Right lobe of liver (tissue), 6 donors: ENCODE measurements at places on chromosomes 7 and 10.

DNA sequence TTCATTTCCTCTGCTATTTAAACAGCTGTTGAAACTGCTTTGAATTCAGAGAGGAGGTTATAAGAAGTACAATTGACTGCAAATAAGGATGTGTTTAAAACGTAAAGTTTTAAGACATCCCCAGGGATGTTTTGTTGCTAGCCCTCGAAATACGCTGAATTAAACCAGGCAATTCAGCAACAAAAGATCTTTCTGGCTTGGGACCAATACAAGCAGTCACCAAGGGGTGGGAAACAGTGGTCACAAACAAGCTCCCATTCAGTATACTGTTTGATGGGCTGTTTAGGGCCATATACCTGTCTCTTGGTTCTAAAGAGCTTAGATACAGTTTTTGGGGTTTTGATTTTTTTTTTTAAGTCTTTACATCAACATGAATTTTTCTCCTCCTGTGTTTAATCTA is 446.3 kb upstream of the POT1 start:
- no peaks in the 10 kb centered on the region for H3K27me3 ChIP-seq
- no peaks in the 10 kb centered on the region for H3K36me3 ChIP-seq
- DNase-seq: no peak
- H3K4me1 ChIP-seq: no peaks in the 10 kb centered on the region
- no peak overlapping the region for H3K27ac ChIP-seq

- H3K36me3 ChIP-seq: no peaks in the 10 kb centered on the region
- no peak for DNase-seq
- peaks cover under 1% of the 10 kb centered on the region for H3K4me1 ChIP-seq
- no peaks in the 10 kb centered on the region for H3K27me3 ChIP-seq
- H3K27ac ChIP-seq: no peak overlapping the region
These were observed 12.3 kb downstream of the CISD1 start for GRCh38 chr10:58281092-58281752.

DNA sequence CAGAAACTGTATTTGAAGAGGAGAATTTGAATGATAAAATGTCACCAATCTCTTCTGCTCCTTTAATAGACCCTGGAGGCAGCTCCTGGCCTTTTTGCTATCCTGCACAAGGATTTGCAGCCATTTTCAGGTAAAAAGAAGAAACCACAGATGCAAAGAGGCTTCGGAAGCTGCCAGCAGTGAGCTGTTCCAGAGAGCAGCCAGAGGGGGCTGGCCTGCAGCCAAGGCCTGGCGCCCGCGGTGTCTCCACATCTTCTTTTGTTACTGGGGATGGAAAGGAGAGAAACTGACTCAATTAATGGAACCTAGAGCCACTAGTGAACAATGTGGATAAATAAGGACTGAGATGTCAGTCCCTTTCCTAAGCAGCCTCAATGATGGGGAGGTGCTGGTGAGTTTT is 23.9 kb upstream of the GPR26 start:
- H3K36me3 ChIP-seq: no peaks in the 10 kb centered on the region
- no peaks in the 10 kb centered on the region for H3K27me3 ChIP-seq
- H3K4me1 ChIP-seq: no peaks in the 10 kb centered on the region
- no peak overlapping the region for H3K4me3 ChIP-seq
- no peak for DNase-seq
- H3K27ac ChIP-seq: no peak overlapping the region

DNA sequence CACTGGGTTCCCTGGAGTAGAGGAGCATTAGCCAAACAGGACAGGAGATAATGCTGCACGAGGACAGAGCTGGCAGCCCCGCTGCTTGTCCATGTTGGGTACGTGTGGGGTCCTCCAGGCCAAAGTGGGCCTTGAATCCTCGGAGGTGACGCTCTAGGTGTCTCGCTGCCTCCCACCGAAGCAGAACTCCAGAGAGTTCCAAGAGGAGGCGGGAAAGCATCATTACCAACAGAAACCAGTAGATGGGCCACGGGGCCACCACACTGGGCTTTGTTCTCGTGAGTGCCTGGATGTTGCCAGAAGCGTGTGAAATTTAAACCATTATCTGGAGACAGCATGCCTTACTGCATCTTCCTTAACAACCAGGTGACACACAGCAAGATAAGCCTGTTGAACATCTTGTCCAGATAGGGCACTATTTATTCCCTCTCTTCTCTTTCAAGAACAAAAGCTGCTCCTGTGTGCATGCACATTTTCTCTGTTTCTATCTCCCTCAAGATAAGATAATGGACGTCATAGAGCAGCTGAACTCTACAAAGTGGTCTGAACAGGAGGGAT is 56.8 kb downstream of the TNS3 start:
- H3K36me3 ChIP-seq: peaks cover 8% of the 10 kb centered on the region
- H3K27me3 ChIP-seq: no peaks in the 10 kb centered on the region
- no peak overlapping the region for H3K27ac ChIP-seq
- H3K4me1 ChIP-seq: no peaks in the 10 kb centered on the region

- peaks cover 6% of the 10 kb centered on the region for H3K27me3 ChIP-seq
- H3K36me3 ChIP-seq: no peaks in the 10 kb centered on the region
- peak; percentile 53 for DNase-seq
- peak within 1 kb of the TSS; percentile 51 for H3K4me3 ChIP-seq
These were observed at the start of gene BMPER for GRCh38 chr7:33905389-33906032. Gene BMPER, plus strand, starts transcription at chr7:33905539. Its CDS starts 75 bp downstream, at chr7:33905614.

DNA sequence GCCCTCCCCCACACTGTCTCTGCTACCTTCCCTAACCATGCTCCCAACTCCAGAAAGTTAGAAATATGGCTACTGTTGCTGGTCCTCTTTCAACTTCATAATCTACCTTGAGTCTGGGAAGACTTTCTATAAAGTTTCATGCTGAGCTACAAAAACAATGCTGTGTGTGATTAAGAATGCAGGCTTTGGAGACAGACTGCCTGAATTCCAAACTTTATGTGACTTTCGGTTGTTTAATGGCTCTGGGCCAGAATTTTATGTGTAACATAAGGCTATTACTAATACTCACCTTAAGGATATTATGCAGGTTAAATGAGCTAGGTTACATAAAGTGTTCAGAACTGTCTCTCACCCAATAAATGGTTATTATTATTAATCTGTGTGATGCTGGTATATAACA is 19.1 kb downstream of the BET1 start:
- no peak overlapping the region for H3K4me3 ChIP-seq
- DNase-seq: no peak
- H3K4me1 ChIP-seq: no peaks in the 10 kb centered on the region
- no peak overlapping the region for H3K27ac ChIP-seq

DNA sequence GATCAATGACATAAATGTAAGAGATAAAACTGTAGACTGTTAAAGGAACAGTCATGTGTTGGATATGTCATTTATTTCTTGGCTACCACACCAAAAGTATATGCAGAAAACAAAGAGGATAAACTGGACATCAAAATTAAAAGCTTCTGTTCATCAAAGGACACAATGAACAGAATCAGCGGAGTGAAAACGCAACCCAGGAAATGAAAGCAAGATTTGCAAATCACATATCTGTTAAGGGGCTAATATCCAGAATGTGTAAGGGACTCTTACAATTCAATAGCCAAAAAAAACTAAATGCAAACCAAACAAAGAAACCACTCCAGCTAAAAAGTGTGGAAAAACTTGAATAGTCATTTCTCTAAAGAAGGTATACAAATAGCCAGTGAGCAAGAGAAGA is 164.3 kb downstream of the ZMYND11 start:
- H3K27ac ChIP-seq: no peak overlapping the region
- no peaks in the 10 kb centered on the region for H3K36me3 ChIP-seq
- no peak overlapping the region for H3K4me3 ChIP-seq
- no peaks in the 10 kb centered on the region for H3K4me1 ChIP-seq

DNA sequence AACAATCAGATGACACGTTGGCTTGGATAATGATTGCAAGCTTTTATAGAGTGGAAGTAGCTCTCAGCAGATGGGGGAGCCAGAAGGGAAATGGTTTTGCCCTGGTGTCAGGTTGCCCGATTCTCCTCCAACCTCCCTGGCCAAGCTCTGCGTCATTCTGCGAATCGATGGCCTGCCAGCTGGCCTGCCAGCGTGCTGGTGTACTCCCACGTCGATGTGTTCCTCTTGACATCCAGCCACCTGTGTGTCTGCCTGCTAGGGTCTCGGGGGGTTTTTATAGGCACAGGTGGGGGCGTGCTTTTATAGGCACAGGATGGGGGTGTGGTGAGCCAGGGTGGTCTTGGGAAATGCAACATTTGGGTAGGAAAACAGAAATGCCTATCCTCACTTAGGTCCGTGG is 4.6 kb downstream of the NET1 start:
- no peak for DNase-seq
- no peaks in the 10 kb centered on the region for H3K27me3 ChIP-seq
- H3K4me1 ChIP-seq: peaks cover 7% of the 10 kb centered on the region

- H3K27me3 ChIP-seq: no peaks in the 10 kb centered on the region
- H3K4me3 ChIP-seq: peak overlapping the region; percentile 89
- DNase-seq: peak; percentile 57
- H3K36me3 ChIP-seq: peaks cover 4% of the 10 kb centered on the region
- peak overlapping the region; percentile 99 for H3K27ac ChIP-seq
These were observed 547 bp downstream of the DDIT4 start for GRCh38 chr10:72274213-72274729.

- H3K27me3 ChIP-seq: no peaks in the 10 kb centered on the region
- no peak for DNase-seq
- peak overlapping the region; percentile 24 for H3K27ac ChIP-seq
- no peaks in the 10 kb centered on the region for H3K36me3 ChIP-seq
- H3K4me1 ChIP-seq: peaks cover 33% of the 10 kb centered on the region
- H3K4me3 ChIP-seq: no peak overlapping the region
These were observed 355.6 kb downstream of the RNLS start for GRCh38 chr10:88227342-88228018.

DNA sequence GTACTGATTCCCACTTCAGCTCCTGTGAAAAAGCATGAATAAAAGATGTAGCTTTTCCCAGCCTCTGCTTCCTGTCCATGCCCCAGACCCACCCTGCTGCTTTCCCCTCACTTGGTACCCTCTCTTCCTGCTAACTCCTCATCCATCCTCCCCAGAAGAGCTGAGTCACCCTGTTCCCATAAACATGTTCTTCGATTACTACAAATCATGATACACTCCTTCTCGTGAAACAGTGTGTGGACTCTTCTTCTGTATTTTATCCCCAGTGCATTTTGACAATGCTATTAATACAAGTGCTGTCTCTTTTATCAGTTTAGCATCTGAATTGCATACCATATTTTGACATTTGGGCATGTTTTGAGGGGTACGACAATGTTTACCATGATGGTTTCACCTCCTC is 45.8 kb upstream of the SORBS1 start:
- no peaks in the 10 kb centered on the region for H3K36me3 ChIP-seq
- no peak for DNase-seq
- H3K27me3 ChIP-seq: no peaks in the 10 kb centered on the region
- H3K27ac ChIP-seq: no peak overlapping the region
- no peaks in the 10 kb centered on the region for H3K4me1 ChIP-seq
- no peak overlapping the region for H3K4me3 ChIP-seq

- DNase-seq: no peak
- H3K27ac ChIP-seq: no peak overlapping the region
- H3K4me3 ChIP-seq: no peak overlapping the region
These were observed 108.3 kb downstream of the MAPK8 start for GRCh38 chr10:48414778-48415177.

DNA sequence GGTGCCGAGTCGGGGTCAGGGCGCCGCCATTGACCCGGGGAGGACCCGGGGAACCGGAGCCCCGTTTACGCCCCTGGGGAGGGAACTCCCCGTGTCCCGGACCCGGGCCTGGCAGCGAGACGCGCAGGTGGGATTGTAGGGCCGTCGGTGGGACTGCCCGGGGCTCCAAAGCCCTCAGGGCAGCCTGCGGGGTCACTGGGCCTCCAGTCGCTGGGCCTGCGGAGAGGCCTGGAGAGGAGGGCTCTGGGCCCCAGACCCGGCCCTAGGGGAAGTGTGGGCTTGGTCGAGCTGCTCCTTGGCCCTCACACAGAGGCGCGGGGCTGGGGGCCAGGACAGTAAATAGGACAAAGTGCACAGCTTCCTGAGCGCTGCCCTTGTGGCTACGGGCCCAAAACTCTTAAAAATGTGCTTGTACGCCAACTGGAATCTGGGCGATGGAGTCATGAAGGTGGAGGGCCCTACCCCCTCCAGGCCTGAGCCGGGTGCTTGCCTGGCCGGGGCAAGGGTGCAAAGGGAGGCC is 657 bp downstream of the ECHDC3 start:
- DNase-seq: peak; percentile 89
- H3K4me1 ChIP-seq: no peaks in the 10 kb centered on the region
- H3K36me3 ChIP-seq: no peaks in the 10 kb centered on the region
- peak overlapping the region; percentile 74 for H3K27ac ChIP-seq
- H3K4me3 ChIP-seq: peak overlapping the region; percentile 66

DNA sequence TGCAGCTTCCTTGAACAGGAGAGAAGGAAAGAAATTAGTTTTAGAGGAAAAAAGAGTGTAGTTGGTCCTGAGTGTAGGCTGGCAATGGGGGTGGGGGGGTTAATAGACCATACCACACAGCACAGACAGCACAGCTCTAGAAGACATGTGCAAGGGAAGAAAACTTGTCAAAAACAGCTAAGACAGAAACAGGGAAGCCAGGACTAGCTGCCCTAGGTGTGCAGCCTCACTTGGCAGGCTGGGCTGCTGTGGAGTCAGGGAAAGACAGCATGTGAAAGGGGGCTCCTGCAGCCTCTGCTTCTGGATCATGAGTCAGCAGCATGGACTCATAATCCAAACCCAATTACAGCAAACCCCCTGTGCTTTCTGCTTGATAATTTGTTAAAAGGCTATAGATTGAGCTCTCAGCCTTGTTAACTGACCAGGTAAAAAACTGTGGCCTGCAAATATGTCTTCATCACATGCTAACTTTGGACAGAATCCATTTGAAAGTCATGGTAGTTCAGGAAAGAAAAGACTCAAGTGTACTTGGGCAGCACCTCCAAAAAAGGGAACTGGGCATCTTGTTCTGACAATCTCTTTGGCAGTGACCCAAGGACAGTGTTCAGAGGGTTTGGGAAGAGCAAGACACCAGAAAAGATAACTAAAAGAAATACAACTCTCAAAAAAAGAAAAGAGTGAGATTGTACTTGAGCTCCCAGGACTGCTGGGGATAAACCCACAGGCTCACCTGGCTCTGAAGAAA is 142.2 kb upstream of the VWC2 start:
- H3K4me1 ChIP-seq: no peaks in the 10 kb centered on the region
- no peak overlapping the region for H3K4me3 ChIP-seq
- H3K27ac ChIP-seq: no peak overlapping the region
- H3K27me3 ChIP-seq: no peaks in the 10 kb centered on the region

- H3K4me3 ChIP-seq: no peak overlapping the region
- H3K4me1 ChIP-seq: no peaks in the 10 kb centered on the region
- H3K27me3 ChIP-seq: no peaks in the 10 kb centered on the region
- H3K36me3 ChIP-seq: no peaks in the 10 kb centered on the region
- no peak for DNase-seq
- no peak overlapping the region for H3K27ac ChIP-seq
These were observed 27.3 kb downstream of the BAMBI start for GRCh38 chr10:28704464-28705161.

DNA sequence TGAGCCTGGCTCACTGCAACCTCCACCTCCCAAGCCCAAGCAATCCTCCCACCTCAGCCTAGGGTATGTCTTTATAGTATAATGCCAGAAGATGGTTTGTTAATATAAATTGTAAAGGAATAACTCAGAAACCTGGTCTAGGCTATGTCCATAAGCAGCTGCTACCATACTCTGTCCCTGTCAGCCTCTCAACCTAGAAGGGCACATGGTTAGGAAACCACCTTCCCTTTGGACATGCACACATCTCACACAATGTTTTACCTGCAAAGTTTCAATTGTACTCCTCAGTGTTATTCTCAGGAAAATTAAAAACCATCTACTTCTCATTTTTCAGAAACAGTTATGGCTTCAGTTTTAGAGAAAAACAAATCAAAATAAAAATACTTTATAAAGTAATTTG is 40.1 kb downstream of the ARHGAP21 start:
- H3K27me3 ChIP-seq: no peaks in the 10 kb centered on the region
- H3K4me1 ChIP-seq: no peaks in the 10 kb centered on the region
- H3K4me3 ChIP-seq: no peak overlapping the region
- H3K36me3 ChIP-seq: no peaks in the 10 kb centered on the region
- H3K27ac ChIP-seq: no peak overlapping the region
